Mucosa of descending colon (tissue), 3 donors: ENCODE measurements at places on chromosomes 11 and 22. TPM values are rescaled to one million over a fixed set of nuclear protein-coding genes. Genes with fewer than 3 reads are reported as not detected.

Gene ACR
- 0.43 TPM for total RNA-seq

GRCh38 chr11:131481971-131482370, 111.6 kb downstream of the NTM start:
- DNase-seq = no peak

- no peak for DNase-seq
Measured at GRCh38 chr11:31267720-31268119, 101.8 kb downstream of the DCDC1 start.

GRCh38 chr11:30474151-30474954, 111.8 kb downstream of the MPPED2 start:
- no peak for DNase-seq

DNA sequence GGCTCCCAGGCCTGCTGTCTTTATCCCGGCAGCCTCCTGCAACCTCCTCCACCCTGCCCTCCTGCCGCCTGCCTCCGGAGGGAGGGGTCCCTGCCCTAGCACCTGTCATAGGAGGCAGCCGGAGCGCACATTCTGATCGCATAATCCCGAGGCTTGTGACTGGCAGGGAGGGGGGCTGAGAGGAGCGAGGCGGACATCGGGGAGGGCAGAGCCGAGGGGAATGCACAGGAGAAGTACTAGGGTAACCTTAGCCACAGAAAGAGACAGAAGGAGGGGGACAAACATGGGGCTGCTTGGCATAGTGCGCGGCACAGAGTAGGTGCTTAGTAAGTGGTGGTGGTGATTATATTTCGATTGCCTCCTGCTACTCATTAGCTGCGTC, 9.2 kb upstream of the ALX4 start:
- no peak for DNase-seq

- DNase-seq = no peak
Measured at GRCh38 chr22:20446383-20446970, 8.9 kb upstream of the SCARF2 start.

DNA sequence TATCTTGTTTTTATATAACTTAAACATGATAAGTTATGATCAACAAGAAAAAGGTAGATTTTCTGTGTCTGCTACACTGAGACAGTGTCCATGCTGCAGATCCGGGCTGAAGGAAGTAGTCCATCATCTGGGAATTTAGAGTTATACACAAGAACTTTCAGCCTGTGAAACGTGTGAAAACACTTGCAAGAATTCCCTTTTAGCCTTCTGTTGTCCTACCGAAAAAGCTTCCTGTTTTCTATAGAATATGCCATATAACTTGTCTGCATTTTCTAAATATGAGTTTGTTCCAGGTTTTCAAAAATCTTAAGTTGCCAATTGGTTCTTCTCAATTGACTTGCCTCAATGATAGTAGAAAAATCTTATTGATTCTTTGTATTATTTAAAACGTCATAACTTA, 64.4 kb upstream of the MYO18B start:
- no peak for DNase-seq

DNA sequence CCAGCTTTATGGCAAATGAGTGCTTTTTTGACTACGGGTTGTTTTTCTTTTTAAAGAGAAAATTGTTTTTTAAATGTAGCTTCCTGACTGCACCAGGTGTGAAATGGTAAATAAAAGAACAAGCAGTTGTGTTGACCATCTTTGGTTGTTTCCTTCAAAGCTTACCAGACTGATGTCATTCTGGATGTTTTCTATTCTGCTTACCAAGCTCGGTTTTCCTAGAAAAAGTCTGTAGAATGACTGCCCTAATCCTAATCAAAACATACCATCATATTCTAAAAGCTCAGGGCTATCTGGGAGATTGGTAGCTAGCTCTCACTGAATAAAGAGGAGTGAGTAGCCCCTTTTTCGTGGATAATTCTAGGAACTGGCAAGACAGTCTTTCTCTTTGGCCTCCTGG, 77.7 kb downstream of the GAB2 start:
- DNase-seq = no peak

- no peak for DNase-seq
Measured at GRCh38 chr22:46864314-46865051, 102.0 kb downstream of the TBC1D22A start.

- peak; percentile 38 for DNase-seq
Measured at GRCh38 chr11:13207665-13208594, 69.7 kb upstream of the BMAL1 start.

DNA sequence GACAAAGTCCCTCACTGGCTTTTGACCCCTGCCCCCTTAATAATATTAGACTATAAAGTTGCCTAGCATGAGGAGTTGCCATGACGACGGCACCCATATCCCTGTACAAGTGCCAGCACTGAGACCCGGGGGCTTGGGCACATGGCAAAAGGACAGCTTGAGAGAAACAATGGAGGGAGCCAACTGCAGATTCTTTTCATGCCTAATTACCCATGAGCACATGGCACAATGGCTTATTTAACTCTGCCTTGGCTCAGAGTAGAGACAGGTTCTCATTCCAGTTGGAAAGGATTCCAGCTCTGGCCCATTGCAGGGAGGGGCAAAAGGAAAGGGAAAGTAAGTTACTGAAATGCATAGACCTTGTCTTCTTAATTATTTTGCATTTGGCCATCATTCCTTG, 261.2 kb upstream of the UBASH3B start:
- DNase-seq = no peak

DNA sequence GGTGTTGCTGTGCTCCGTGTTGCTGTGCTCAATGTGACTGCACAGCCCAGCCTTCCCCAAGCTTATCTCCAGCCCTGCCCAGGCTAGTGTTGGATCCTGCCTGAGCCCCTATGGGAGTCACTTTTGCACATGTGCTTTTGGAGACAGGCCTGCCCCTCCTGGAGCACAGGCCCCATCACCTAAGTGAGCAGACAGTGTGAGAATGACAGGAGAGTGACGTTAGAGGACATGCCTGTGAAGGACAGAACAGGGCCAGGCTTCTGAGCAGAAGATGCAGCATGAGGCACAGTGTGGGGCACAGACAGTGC, 36.6 kb upstream of the SUSD2 start:
- DNase-seq = no peak

GRCh38 chr22:46047841-46048595, 71.1 kb upstream of the WNT7B start:
- no peak for DNase-seq

DNA sequence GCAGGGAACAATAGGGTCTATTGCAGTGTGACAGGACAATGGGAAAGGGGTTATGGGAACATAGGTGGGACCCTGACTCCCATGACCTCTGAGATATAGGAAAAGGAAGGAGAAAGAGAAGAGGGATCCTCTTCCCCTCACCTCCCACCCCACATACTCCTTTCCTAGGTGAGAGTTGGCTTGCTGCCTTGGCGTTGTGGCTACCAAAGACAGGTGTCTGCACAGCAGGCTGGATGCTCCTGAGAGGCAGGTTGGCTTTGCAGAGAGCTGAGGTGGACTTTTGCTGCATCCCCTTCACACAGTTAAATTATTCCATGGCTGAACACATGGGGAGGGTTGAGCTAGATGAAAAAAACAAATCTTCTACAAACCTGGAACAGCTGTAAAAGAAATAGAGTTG, 80.7 kb downstream of the SYT9 start:
- DNase-seq = no peak

DNA sequence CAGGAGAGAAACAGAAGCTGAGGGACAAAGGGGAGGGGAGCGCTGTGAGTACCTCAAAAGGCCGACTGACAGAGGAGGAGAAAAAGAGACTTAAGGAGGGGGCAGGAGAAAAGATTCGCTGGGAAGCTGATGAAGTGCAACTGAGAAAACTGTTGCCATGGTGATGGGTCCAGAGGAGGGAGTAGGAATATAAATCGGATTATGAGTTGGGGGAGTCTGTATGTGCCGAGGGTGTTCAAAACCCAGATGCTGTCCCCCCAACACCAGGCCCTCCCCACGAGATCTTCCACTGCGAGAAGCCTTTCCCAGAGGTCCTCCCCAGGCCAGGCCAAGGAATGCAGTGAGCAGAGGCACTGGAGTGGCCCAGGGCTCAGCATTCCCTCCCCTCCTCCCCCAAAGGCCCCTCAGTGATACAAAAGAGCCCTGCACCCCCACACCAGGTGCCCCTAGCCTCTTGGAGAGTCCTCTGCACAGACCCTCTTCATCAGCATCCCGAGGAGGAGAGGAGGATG, 13.7 kb upstream of the BCL9L start:
- DNase-seq = no peak

- DNase-seq = no peak
Measured at GRCh38 chr11:105553025-105553424, 56.8 kb upstream of the GRIA4 start.

Gene CLNS1A
- total RNA-seq = 61.2 TPM

DNA sequence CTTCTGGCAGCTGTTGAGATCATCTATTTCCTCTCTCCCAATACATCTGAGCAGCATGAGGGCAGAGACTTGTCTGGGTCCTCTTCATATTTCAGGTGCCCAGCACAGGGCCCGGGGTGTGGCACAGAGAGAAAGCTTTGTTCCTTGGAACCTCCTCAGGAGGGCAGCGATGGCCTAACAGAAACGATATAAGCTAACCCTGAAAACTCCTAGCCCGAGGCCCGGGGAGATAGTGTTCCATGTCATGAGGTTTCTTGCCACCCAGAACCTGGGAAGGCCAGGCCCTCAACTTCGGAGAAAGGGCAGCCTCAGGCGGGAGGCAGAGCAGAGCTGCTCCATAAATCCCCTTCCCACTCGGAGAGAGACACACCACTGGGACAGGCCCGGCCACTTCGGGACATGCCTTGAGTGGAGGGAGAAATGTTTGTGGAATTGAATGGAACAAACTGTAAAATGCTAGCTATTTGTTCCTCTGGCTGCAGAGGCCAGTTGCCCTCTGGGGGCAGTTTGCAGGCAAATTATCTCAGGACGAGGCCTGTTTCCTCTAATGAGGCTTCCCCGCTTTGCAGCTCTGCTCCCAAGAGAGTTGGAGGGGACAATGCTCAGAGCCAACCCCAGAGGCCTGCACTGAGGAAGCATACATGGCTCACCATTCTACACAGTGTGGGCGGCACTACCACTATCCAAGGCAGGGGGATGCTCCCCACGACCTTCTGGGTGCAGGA, 11.6 kb downstream of the ARRB1 start:
- DNase-seq = no peak

- DNase-seq = no peak
Measured at GRCh38 chr11:14669958-14670357, 26.4 kb downstream of the PDE3B start.

- peak; percentile 71 for DNase-seq
Measured at GRCh38 chr11:47917599-47918369, 62.6 kb upstream of the PTPRJ start.

- no peak for DNase-seq
Measured at GRCh38 chr11:79200398-79201070, 240.3 kb downstream of the TENM4 start.

- DNase-seq = no peak
Measured at GRCh38 chr11:96168623-96169022, 174.4 kb downstream of the MAML2 start.

DNA sequence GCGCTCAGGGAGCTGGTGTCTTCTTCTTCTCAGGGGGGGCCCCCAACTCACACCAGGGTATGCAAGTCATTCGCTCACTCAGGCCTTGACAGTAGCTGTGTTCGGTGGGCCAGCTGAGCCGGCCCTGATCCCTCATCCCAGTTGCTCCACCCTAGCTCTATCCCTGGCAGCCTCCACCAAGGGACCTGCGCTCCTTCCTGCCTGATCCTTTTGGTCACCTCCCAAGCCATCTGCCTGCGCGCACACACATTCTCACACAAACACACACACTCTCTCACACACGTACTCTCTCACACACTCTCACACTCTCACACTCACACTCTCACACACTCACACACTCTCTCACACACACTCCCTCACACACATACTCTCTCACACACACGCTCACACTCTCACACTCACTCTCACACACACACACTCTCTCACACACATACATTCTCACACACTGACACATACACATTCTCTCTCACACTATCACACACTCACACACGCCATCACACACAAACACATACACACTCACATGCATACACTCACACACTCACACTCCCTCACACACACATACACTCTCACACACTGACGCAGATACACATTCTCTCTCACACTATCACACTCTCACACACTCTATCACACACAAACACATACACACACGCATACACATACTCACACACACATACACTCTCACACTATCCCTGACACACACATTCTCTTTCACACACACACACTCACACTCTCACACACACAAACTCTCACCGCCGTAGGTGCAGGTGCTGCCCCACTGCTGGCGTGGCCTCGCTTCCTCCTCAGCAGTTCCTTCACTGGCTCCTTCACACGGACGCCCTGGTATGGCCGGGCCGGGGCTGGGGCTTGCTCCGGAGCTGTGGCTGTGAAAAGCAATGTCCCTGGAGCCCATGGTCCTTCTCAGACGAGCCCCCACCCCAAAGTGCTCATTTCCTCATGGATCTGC, 20.8 kb downstream of the POU2AF1 start:
- no peak for DNase-seq

DNA sequence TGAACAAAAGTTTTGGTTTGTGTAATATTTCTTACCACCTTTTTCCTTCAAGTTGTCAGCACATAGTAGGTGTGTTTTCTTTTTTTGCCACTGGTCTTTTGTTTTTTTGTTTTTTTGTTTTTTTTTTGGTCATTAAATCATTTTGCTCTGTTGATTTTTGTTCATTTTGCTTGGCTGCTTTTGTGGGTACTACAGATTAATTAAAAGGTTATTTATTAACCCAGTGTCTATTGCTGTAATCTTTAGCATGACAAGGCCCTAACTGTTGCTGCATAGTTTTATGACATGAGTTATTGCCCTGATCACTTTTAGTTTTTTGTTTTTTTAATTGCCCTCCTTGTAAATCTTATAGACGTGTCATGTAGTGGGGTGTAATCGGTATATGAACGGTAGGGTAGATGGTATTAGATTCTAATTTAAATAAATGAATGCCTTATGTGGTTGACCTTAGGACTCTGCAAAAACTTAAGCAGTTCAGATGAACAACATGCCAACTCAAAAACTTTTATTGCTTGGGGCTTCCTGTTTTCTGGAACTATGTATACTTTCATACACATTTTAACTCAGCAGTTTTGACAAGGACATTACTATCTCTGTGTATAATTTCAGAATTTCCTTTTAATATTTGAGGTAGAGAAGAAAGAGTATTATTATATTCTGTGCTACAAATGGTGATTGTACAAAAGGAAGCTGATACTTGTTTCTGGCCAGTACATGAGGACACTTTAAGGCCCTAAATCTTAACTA, 7.9 kb downstream of the EWSR1 start:
- DNase-seq = no peak

DNA sequence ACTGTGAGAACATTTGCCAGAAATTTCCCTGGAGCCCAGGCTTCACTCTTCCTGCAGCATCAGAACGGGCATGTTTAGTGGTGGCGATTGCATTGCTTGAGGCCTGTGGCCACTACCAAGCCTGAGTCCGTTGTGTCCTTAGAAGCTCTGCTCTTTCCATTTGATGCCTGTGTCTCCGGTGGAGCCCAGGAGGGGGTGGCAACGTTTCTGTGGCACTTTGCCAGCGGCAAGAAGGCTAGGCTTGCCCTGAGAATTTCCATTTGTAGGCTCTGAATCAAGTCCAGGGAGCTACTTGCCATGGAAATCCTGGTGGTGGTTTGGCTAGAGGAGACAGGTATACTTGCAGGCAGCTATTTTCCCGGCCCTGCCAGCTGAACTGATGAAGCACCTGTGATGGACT, 47.1 kb downstream of the ADAMTS8 start:
- DNase-seq = no peak
